Skeletal muscle tissue (tissue), 5 donors: ENCODE measurements at places on chromosomes 1 and 21. TPM values are rescaled to one million over a fixed set of nuclear protein-coding genes. Genes with fewer than 3 reads are reported as not detected.

The ITLN2 gene
- not detected for total RNA-seq

The GSTM4 gene
- total RNA-seq = 10.4 TPM

The NBPF1 gene
- 69.4 TPM for total RNA-seq

The SPOCD1 gene
- not detected for total RNA-seq

The FAM110D gene
- total RNA-seq = 1.0 TPM

The MINDY1 gene
- 16.2 TPM for total RNA-seq

The FAM163A gene
- total RNA-seq = under 0.01 TPM

The GUCA2B gene
- not detected for total RNA-seq

The CD53 gene
- 19.8 TPM for total RNA-seq

The CACHD1 gene
- total RNA-seq = 12.5 TPM

The SAMSN1 gene
- 3.1 TPM for total RNA-seq

The METTL13 gene
- total RNA-seq = 11.0 TPM

The SPATC1L gene
- total RNA-seq = 1.6 TPM

The JAM2 gene
- 18.8 TPM for total RNA-seq

The HES5 gene
- 1.6 TPM for total RNA-seq

The ANKRD34A gene
- under 0.01 TPM for total RNA-seq

The AADACL3 gene
- total RNA-seq = not detected

The IFNLR1 gene
- not detected for total RNA-seq

The ELOA gene
- total RNA-seq = 14.1 TPM

The C1orf94 gene
- total RNA-seq = not detected

The KIF26B gene
- 0.52 TPM for total RNA-seq

The FCGR2B gene
- total RNA-seq = 0.52 TPM

The GBP7 gene
- total RNA-seq = not detected

The SLAMF9 gene
- not detected for total RNA-seq

The SLC66A1 gene
- 14.6 TPM for total RNA-seq

The SETD4 gene
- total RNA-seq = 14.1 TPM

The FBXO28 gene
- 19.3 TPM for total RNA-seq

The LRRC3 gene
- 0.52 TPM for total RNA-seq

The AIM2 gene
- 0.52 TPM for total RNA-seq
